NAMALWA (cell line): ENCODE measurements at places on chromosomes 3 and 15.
A peak's percentile ranks its signal among the peaks of the same experiment; 100 is the strongest.

DNA sequence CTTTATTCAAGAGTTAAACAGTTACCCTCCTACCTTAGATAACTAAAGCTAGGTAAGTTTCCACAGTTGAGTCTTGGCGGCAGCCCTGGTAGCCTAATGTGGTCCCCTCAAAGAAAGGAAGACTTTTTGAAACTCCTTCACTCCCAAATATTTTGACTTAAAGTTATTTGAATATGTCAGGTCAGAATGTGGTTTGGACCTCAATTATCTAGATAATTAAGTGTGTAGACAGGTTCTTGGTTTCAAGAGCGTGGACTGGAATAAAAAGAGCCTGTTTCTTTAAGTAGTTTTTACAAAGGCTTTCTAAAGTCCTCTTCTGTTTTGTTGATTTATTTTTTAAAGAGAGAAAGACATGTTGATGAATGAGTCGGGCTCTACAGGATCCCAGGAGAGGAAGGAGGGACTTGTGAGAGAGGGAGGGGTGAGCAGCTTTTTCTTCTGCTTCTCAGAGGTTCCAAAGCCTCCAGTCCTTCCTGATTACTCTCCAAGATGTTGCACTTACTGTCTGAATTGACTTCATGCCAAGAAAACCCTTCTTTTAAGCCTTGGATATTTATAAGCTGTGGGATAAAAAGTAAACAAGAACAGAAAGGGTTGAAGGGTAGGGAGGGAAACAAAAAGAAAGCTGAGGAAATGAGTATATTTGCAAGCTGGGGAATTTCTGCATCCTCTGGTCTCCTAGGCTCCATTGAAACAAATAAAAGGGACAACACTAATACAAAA lies 457.4 kb downstream of the IGSF11 start:
- no peak for DNase-seq

DNA sequence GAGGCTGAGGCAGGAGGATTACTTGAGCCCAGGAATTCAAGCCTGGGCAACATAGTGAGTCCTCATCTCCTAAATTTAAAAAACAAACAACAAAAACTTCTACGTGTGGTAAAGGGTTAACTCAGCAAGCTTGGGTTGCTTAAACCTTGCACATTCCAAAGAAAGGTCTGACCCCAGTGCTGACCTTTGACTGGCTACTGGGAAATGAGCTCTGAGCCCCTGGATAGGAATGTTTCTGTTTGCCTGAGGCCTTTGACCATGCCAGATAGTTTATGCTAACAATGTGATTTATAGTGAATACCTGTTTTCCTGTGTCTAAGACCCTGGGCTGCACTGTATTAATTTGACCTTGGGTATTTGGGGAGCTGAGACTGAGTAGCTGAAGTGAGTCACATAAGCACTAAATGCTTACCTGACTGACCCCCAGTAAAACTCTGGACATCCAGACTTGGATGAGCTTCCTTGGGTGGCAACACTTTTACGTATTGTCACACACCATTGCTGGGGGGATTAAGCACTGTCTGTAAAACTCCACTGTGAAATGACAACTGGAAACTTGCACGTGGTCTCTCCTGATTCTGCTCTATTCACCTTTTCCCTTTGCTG lies 20.7 kb downstream of the TCAIM start:
- no peak for DNase-seq

- DNase-seq = no peak
These were observed 211.1 kb upstream of the GADL1 start for GRCh38 chr3:31105438-31106077.

- DNase-seq = no peak
These were observed 15.9 kb upstream of the SLC4A7 start for GRCh38 chr3:27500035-27500434.

- no peak for DNase-seq
These were observed 206.7 kb upstream of the TBC1D5 start for GRCh38 chr3:17949101-17949500.

DNA sequence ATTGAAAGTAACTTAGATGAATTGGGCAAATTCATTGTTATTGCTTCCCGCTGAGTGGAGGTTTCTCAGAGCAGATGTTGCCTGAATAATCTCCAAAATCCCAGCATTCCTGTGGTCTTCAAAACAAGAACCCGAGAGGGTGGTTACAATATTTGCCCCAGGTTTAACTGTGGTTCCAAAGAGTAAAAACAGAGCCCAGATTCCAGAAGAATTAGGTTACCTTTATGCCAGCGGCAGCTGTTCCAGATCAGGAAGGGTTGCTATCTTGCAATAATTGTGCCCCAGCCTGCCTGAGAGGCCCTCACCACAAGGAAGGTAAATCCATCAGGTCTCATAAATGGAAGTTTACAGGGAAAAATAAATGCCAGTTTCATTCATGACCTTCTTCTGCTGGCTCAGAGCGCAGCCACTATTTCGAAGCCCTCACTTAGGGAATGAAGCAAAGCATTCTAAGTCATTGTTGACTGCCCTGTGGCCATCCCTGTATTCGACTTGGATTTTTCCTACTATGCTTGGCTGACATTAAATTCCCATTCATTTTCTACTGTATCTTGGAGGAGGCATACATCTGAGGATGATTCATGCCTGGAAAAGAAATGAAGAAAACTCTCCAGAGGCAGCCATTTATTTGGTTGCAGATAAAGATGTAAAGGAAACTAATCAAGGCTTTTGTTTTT lies 54.6 kb downstream of the SSUH2 start:
- DNase-seq = no peak

DNA sequence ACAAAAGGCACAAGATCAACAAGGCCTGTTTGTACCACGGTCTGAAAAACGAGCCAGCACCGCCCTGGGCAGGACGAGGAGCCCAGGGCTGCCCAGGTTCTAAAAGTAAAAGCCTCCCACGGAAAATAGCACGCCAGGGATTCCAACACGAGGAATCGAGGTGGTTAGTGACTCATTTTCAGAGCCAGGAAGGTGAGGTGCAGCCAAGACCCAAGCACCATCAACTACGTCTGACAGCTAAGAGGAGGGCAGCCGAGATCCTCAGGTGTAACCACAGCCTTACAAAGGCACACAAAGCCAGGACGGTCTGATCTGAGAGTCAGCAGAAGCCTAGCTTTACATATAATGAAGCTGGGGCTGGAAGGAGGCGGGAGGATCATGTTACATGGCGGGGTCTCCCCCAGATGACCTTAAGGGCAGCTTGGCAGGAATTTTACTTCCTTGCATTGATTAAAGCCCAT lies 52.5 kb downstream of the ATP10A start:
- DNase-seq = no peak

GRCh38 chr3:46725621-46726314 lies 8.1 kb upstream of the PRSS50 start:
- no peak for DNase-seq

DNA sequence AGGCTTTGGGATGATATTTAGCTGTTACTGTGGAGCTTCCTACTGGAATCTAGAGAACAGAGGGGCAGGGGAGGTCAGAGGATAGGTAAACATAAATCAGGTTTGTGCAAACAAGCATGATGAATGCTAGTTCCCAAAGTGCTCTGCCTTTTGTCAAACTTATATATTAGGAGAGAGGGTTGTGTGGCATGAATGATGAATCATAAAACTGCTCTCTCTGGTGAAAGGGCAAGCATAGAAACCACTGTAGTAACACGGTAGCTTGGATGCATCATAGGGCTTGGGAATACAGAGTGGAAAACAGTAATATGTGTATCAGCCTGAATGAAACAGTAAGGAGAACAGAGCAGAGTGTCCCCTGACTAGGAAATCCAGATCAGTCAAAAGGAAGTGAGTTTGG lies 486.7 kb downstream of the IL5RA start:
- DNase-seq = no peak

DNA sequence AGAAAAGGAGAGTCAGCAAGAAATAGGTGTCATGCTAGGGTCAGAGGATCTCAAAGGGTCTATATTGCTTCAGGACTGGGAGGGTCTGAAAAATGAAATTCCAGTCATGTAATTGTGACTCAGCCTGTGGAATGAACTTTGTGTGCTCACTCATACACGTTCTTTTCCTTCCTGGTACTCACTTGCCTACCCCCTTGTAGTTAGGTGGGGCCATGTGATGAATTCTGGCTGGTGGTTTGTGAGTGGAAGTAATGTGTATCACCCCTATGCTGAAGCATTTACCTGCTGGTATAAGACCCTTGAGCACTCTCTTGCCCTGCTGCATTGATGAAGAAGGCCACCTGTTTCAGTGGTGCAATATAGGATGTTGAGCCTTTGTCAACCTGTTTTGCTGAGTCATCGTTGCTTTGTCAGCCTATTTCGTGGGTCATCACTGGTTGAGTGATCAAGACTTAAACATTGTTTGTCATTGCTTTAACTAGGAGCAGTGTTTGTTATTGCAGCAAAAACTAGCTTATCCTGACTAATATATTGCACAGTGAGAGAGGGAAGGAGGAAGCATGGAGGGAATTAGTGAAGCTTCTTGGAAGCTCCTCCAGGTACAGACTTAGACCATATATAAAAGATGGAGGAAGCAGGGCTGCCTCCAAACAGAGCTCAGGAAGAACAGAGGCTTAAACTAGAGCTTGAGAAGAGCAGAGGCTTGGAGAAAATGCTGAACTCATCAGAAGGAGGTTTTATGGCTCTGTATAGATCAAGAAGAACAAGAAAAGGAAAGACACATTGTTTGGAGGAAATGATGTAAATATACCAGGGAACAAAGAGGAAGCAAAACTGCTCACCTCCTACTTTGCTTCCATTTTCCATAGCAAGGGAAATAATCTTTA lies 28.9 kb downstream of the TLNRD1 start:
- no peak for DNase-seq

GRCh38 chr3:63193647-63194046 lies 84.5 kb upstream of the SYNPR start:
- peak; percentile 49 for DNase-seq

- DNase-seq = no peak
These were observed 59.7 kb downstream of the GHSR start for GRCh38 chr3:172388412-172389078.

DNA sequence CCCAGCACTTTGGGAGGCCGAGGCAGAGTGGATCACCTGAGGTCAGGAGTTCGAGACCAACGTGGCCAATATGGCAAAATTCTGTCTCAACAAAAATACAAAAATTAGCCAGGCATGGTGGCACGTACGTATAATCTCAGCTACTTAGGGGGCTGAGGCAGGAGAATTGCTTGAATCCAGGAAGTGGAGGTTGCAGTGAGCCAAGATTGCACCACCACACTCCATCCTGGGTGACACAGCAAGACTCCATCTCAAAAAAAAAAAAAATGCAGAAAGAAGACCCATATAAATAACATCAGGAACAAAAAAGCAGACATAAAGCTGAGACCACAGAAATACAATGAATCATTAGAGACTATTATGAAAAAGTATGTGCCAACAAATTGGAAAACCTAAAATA lies 235.2 kb upstream of the VEPH1 start:
- no peak for DNase-seq

GRCh38 chr3:187802203-187802927 lies 57.1 kb upstream of the BCL6 start:
- no peak for DNase-seq

GRCh38 chr15:72176743-72177142 lies 20.8 kb downstream of the GRAMD2A start:
- no peak for DNase-seq

- DNase-seq = peak; percentile 82
These were observed 152.1 kb upstream of the TBC1D5 start for GRCh38 chr3:17894434-17895060.

- DNase-seq = no peak
These were observed 308.1 kb upstream of the RASGRP1 start for GRCh38 chr15:38872732-38873131.

DNA sequence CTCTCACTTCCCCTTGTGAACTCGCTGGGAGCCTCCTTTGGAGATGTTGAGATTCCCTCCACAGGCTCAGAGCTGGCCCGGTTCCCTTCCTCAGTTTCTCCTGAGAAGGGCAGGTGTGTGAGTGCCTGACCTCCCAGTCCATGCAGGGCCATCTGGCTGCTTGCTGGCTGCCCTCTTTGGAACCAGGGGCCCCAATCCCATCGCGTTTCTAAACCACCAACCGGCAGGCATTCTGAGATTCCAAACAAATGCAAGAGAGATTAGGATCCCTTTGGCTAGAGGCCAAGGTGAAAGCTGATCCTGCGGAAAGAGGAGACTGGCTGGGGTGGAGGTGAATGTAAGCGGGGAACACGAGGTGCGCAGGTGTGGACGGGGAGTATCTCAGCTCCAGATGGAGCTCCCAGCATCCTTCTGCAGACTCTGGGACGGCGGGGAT lies 2.9 kb upstream of the PRRT3 start:
- DNase-seq = no peak

GRCh38 chr3:131756405-131756804 lies 253.6 kb upstream of the MRPL3 start:
- no peak for DNase-seq

DNA sequence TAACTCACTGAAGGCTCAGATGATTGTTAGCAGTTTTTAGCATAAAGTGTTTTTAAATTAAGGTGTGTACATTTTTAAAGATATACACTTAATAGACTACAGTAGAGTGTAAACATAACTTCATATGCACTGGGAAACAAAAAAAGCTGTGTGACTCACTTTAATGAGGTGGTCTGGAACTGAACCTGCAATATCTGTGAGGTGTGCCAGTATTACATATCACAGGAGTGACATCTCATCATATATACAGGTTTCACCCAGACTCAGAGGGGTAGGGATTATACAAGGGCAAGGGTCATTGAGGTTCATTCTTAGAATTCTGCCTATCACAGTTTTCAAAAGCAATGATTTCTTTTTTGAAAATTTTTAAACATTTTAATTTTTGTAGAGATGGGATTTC lies 7.3 kb upstream of the SNRK start:
- DNase-seq = no peak

GRCh38 chr3:50971487-50971924 lies 296.8 kb downstream of the DOCK3 start:
- DNase-seq = peak; percentile 54

DNA sequence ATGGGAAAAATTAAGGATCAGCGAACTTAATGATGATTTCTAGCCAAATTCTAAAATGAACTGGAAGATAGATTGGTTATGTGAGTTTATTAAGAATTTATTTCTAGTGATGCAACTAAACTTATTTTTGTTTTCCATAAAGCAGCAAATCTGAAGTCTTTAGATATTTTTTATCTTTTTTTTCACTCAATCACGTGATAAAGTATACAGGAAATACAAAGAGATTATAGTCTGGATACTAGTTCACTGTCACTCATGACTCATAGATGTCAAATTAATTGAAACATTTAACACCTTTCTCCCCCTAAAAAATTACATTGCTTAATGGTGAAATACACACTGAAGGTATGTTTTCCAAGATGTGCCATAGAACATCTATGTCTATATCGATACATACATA lies 416.9 kb downstream of the TUSC7 start:
- DNase-seq = no peak

DNA sequence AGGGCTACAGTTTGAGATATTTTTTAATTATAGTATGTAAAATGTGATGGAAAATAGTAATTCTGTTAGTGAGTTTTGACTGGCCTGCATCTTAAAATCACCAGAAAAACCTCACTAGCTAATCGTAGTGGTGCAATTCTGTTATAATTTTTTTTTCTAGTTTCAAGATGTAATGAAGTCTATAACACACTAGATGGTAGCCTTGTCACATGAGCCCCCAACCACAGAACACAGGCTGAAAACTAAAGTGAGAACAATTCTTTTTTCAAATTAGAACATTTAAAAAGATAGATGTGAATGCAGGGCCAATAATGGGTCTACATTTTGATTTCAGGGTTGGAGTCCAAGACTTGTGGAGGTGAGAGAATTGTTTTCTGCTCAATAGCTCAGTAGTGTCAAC lies 83.3 kb upstream of the KCNH8 start:
- peak; percentile 24 for DNase-seq

GRCh38 chr3:57752307-57752706 lies 3.8 kb upstream of the SLMAP start:
- DNase-seq = no peak

GRCh38 chr15:55613727-55614126 lies 25.6 kb upstream of the PYGO1 start:
- no peak for DNase-seq
